ENCODE measurements at places on chromosomes 12 and 14. TPM values are rescaled to one million over a fixed set of nuclear protein-coding genes. Genes with fewer than 3 reads are reported as not detected.

DNA sequence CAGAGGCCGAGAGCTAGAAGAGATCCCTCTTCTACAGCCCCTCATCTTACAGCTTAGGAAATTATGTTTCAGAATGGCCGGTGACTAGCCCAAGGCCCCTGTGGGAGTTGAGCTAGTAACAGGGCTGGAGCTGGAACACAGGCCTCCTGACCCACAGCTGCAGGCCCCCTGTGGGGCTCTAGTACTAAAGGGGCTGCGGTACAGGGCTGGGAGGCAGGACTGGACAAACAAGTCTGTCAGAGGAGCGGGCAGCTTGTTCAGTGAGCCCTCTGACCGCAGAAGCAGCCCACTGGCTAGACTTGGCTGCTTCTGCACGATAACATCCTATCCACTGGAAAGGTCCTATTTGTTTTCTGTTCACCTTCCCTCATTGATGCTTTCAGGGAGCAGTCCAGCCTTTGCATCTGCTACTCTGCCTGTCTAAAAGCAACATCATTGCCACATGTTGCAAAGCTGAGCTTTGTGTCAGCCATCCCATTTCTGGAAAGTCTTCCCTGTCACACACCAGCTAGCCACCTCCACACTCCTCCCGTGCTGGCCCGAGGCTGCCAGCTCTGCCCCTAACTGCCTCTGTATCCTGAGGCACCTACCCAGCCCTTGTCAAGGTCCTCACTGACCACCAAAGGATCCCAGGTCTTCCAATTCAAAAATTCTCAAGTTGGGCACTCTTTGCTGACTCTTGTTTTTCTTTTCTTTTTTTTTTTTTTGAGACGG, 10.2 kb downstream of the PSMC1 start:
- no peak for DNase-seq

DNA sequence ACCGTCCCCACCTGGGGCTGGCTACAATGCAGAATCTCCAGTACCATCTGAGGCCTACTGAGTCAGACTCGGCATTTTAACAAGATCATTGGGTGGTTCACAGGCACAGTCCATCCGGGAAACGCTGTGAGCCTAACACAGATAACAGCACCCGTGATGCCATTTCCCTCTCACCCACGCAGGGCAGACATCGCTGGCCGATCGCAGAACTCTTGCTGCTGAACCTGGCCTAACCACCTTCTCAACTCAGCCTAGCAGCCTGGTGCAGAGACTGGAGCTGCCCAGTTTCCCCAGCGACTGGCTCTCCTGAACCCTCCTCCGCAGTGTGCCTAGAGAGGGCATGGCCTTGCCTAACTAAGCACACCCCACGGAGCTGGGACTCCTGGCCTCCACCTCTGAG, 83.3 kb downstream of the NCOR2 start:
- DNase-seq, result no peak

DNA sequence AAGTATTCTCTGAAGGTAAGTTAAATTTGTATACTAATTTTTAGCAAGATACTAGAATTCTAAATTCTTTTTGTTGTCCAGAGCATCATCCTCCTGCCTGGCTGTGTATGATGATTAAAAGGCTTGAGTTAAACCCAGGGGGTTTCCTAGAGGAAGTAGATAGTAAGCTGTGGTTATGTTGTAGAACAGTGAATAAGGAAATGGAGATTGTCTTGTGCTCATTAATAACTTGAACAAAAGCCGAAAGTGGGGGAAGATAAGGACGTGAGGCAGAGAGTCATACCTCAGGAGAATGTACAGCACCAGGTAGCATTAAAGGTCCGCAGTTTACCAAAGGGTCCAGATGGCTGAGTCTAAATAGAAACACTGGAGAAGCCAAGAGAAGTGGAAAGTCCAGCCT, 42.0 kb downstream of the CKB start:
- no peak for DNase-seq

DNA sequence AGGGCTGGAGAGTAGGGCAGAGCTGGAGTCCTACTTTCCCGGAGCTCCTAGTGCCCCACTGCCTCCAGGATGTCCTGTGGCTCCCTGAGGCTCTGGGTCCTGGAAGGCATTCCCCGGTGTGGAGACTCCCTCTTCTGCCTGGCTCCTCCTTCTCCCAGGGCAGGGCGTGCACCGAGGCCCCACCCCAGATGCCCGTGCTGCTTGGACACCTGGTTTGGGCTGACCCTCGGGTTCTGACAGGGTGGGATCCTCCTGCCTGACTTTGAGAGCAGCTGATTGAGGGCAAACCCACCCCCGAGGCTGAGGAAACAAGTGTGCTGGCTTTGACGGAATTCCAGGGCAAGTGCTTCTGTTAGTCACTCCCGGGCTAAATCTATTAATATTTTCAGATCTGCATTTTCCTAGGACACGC, 15.4 kb downstream of the TEAD4 start:
- no peak for DNase-seq

DNA sequence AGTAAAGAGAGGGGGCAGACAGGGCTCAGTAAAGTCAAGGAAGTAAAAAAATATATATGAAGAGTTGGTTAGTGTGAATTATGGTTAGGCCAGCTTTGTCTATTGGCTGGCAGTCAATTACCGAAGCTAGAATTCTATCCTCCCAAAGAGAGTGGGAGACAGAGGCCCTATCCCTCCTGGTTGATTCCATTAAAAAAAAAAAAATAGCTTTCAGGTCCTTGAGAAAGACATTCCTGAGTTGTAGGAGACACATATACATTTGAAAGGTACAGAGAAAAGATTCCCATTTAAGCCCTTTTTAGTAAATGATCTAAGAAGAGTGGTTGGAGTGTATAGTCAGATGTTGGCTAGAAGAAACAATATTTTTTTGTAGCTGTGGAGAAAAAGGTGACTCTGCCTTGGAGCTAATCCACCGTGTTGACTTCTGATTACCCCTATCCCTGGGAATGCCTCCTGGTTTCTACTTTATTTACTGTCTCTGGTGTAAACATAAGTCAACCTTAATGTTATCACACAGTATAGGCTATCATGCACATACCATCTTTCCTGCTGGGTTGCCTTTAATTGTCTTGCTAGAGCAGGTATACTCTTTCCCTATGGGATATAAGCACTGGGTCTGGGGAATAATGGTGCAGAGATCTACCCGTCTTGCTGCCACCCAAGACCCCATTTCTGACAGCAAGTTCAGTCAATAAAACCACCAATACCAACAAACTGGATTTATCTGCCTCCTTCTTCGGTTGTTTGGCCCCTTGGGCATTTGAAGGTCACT, 859.9 kb upstream of the ATXN7L3B start:
- DNase-seq, result no peak

DNA sequence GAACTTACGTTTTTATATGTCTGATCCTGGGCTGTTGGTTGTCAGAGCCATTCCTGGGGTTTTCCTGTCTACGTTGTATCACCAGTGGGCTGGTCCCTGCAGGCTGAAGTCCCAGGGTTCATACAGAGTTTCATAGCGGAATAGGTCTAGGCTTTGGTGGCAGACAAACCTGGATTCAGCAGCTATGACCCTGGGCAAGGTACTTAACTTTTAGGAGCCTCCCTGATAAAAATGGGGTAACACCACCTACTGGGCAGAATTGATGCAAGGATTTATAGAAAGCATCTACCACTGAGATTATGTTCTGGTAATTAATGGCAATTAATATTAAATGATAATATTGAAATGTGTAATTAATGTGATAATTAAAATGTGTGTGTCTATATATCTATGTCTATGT, 141.2 kb downstream of the SYNE2 start:
- no peak for DNase-seq

DNA sequence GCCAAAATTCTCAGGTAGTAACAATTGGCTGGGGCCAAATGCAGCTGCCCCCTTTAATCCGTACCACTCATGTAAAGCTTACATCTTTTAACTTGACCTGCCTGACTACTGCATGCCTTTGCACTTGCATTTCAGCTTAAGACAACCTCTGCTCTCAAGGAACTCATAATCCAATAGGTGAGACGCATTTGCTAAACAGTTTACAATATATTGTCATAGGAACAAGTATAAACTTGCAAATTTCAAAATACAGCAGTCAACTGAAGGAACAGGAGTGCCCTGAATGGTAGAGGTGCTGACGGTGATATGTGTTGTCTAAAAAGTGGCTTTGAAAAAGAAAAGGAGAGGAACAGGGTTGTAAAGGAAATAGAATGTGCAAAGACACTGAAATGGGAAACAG, 3.6 kb upstream of the BRMS1L start:
- no peak for DNase-seq

DNA sequence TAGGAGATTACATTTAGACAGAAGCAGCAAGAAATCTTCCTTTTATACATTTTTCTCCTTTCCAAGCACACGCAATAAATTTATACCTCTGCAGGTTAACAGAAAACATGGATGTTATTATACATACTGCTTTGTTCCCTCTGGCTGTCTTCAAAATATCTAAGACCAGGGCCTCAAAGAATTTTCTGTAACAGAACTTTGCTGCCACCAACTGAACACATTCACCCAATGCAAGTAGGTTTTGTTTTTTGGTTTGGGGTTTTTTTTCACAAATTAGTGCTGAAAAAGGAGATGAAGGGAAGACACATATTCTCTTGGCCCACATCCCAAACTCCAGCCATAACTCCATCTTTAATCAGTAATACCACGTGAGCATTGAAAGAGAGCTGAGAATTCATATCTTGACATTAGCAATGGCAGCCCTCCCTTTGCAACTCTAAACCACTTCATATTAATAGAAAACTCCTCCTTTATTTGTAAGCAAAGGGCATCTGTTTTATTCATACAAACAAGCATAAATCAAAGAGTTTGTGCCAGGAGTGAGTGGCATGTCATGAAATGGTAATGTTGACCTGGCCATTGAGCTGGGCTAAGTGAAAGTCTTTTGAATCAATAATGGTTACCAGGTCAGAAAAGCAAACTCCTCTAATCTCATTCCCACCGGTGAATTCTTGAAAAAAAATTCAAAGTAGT, 150.8 kb upstream of the FSCB start:
- DNase-seq, result no peak

DNA sequence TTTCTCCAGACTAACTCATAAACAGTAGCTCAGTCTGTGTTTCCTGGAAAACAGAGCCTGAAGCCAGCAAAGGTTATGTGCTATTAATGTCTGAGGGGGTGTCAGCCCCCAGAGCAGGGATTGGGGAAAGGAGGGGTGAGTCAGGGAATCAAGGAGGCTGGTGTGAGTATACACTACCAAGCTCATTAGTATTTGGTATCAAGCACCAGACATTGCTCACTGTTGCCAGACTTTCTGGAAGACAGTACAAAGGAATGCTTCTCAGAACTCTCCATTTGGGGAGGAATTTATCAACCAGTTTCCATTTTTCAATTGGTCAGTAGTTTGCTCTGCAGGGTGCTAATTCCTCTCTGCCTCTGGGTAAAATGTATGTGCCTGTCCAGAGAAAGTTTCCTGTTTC, 443.4 kb downstream of the GLT1D1 start:
- DNase-seq, result no peak

GRCh38 chr12:110829308-110829707, 17.5 kb upstream of the CCDC63 start:
- DNase-seq, result no peak

- DNase-seq, result no peak
Observed at GRCh38 chr12:26629864-26630263, 203.1 kb downstream of the ITPR2 start.

- DNase-seq, result no peak
Observed at GRCh38 chr12:27177706-27178105, 66.4 kb upstream of the STK38L start.

DNA sequence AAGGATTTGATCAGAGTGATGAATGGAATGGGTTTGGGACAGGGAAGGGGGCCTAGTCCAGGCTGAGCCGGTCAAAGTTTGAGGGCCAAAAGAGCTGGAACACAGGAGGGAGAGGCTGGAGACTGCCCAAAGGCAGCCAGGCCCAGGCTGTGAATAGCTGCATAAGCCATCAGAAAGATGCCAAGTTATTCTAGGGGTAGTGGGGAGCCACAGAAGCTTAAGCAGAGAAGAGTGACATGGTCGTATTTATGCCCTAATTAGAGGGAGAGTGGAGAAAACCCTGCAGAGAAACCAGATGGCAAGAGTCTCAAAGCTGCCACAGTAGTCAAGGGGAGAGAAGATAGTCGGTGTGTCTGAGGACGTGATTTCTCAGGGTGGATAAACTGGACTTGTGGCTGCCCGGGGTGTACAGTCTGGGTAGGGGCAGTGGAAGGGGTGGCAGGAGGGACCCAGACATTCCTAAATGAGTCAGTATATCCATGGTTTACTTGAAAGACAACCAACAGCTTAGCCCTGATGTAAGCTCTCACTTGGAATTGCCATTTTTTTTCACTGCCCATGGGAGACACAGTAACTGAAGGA, 99.2 kb downstream of the PRICKLE1 start:
- DNase-seq, result no peak

DNA sequence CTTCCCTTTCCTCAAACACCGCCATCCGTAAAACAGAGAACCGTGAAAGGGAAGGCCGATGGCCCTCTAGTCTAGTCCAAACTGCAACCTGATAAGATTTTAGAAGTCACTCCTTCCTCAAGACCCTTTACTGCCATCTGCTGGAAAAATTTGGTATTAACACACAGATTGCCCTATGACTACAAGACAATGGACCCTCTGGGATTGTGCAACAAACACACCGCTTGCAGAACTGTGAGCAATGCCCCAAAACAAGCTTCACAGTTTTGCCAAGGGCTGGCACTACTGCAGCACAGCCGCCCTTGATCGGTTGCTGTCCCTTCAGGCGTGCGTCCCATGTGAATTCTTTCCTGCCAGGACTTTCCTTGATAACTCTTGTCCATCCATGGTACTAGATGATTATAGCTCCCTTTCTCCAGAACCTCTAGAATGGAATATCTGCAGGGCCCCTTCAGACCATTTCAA, 23.1 kb downstream of the LLPH start:
- DNase-seq, result no peak

DNA sequence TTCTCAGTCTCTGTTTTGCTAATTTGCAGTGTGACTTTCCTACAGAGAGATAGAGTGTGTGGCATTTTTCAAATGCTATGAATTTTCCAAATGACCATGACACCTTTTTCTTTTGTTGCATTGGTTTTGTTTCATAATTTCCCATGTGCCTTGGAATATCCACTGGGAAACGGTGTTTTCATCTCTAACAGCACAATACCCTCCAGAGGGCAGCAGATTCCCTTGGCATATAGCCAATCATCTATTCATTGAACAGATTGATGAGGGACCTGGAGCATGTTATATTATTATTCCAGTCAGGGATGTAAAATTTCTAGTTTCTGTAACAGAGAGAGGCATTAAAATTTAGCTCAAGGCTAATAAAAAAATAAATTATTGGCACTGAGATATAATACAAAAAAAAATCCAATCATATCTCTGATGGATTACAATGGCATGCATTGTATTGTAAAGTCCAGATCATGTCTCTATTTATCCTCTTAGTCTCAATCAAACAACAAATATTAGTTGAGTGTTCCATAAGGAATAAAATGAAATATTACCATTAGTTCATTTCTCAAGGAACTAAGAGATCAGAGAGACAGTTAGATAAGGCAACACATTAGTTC, 29.6 kb upstream of the NTN4 start:
- no peak for DNase-seq

The DIO3 gene
- 4.0 TPM for total RNA-seq

The ABCC9 gene
- total RNA-seq, result 2.0 TPM

The CYP46A1 gene
- 0.04 TPM for total RNA-seq

The GMFB gene
- 10.2 TPM for total RNA-seq

The FAM186B gene
- not detected for total RNA-seq

The DIO2 gene
- total RNA-seq, result 132 TPM

The MYF6 gene
- 0.19 TPM for total RNA-seq

The TIMELESS gene
- total RNA-seq, result 6.9 TPM

The CPNE6 gene
- not detected for total RNA-seq

The RARG gene
- 150 TPM for total RNA-seq

Data from esophagus squamous epithelium (tissue), 5 donors.